LNCaP clone FGC (cell line): ENCODE measurements at places on chromosomes 2 and 18.
A peak's percentile ranks its signal among the peaks of the same experiment; 100 is the strongest.

DNA sequence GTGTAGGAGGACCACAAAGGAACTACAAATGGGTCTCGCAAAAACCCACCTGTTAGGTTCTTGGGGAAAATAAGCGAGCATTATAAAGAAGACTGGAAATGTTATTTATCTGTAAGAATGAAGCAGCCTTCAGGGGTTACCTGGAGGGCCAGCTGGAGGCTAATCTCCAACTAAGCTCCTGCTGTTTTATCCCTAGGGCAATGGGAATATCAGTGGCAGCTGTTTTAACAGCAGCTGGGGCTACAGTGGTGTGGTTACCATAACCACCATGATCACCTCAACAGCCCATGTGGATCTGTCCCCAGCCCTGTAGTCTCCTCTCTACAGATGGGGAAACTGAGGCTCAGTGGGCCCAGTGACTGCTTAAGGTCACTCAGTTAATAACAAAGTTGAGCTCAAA, 108.1 kb downstream of the FTCDNL1 start:
- DNase-seq, result no peak

DNA sequence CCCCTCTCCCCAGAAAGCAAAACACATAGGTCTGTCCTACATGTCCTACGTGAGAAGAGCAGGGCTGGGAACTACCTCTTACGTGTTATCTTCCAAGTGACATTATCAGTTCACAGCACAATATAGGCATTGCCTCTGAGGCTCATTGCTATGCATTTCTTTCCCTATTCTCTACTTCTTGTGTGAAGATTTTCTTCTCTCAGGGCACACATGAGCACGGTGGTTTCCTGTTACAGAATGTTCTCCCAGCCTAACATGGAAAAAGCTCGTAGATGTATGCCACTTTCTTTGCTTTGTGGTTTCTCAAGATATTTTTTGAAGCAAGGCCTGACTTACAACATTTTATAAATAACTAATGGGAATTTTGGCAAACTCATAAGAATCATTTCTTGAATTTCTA, 19.4 kb upstream of the DSC3 start:
- no peak for DNase-seq

GRCh38 chr2:23746141-23746863, 180.6 kb downstream of the ATAD2B start:
- no peak for DNase-seq

DNA sequence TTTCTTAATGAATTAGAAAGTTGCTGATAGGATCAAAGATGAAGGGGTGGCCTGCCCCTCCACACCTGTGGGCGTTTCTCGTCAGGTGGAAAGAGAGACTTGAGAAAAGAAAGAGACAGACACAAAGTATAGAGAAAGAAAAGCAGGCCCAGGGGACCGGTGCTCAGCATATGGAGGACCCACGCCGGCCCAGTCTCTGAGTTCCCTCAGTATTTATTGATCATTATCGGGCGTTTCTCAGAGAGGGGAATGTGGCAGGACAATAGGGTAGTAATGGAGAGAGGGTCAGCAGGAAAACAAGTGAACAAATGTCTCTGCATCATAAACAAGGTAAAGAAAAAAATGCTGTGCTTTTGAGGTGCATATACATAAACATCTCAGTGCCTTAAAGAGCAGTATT, 144.3 kb downstream of the CCDC102B start:
- DNase-seq, result no peak

- peak; percentile 65 for DNase-seq
Observed at GRCh38 chr18:48996901-48997463, 46.2 kb upstream of the SMAD7 start.
